NCI-H2081 (cell line): ENCODE measurements at places on chromosomes 11 and 22.
A peak's percentile ranks its signal among the peaks of the same experiment; 100 is the strongest.

DNA sequence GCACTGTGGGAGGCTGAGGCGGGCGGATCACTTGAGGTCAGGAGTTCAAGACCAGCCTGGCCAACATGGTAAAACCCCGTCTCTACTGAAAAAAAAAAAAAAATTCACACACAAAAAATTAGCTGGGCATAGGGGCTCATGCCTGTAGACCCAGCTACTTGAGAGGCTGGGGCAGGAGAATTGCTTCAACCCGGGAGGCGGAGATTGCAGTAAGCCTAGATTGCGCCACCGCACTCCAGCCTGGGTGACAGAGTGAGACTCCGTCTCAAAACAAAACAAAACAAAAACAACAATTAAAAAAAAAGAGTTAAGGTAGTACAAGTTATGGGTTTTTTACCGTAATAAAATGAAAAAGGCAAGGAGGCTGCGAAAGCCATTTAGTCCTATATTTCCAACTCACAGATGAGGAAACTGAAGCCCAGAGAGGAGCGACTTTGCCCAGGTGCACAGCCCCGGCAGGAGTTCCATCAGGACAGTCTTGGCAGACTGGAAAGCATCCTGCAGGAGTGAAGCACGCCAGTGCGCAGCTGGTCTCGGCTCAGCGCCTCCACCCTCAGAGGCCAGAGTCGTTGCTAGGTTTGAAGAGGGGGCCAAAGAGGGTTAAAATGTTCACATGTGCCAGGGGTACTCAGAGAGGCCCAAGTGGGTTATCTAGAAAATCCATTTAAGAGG lies 3.8 kb upstream of the FADS3 start:
- no peak for DNase-seq

DNA sequence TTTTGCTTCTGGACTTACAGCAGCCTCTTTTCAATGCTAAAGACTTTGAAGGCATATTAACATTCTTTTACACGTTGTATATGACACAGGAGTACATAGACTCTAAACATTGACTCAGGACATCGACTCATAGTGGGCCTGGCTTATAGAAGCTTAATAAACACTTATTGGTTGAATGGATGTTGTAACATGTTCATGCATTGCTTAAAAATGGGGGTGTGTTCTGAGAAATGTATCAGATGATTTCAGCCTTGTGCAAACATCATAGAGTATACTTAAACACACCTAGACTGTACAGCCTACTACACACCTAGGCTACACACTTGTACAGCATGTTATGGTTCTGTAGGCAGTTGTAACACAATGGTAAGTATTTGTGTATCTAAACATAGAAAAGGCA lies 17.9 kb downstream of the TTC17 start:
- DNase-seq = no peak

- peak; percentile 65 for DNase-seq
These were observed 46.2 kb downstream of the BLID start for GRCh38 chr11:122069707-122070360.

DNA sequence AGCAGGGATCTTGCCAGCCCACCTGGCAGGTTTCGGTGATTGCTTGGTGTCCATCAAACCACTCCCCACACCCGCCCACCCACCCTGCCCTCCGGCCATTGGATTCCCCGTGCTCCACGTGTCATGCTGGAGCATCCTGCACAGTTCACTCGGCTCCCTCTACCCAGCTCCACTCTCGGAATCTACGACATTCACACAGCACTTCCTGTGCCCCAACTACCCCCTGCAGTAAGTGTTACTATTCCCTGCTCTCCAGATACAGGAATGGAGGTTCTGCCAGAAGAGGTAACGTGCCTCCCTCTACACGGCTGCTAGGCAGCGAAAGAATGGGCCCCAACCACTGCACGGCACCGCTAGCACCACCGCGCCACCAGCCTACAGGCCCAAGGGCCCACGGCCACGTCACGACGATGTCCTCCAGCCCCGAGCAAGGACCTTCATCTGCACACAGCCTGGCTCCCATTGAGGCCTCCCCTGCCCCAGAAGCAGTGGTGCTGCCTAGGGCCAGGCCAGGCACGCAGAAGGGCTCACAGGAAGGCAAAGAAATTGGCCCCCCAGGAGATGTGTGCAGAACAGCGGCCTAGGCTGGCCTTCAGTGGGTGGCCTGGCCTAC lies 27.6 kb downstream of the WNT7B start:
- DNase-seq = no peak

GRCh38 chr22:24697172-24697571 lies 77.3 kb downstream of the PIWIL3 start:
- no peak for DNase-seq

GRCh38 chr11:69908511-69909220 lies 89.5 kb upstream of the FGF3 start:
- no peak for DNase-seq

GRCh38 chr11:133695387-133695786 lies 149.9 kb downstream of the SPATA19 start:
- no peak for DNase-seq

DNA sequence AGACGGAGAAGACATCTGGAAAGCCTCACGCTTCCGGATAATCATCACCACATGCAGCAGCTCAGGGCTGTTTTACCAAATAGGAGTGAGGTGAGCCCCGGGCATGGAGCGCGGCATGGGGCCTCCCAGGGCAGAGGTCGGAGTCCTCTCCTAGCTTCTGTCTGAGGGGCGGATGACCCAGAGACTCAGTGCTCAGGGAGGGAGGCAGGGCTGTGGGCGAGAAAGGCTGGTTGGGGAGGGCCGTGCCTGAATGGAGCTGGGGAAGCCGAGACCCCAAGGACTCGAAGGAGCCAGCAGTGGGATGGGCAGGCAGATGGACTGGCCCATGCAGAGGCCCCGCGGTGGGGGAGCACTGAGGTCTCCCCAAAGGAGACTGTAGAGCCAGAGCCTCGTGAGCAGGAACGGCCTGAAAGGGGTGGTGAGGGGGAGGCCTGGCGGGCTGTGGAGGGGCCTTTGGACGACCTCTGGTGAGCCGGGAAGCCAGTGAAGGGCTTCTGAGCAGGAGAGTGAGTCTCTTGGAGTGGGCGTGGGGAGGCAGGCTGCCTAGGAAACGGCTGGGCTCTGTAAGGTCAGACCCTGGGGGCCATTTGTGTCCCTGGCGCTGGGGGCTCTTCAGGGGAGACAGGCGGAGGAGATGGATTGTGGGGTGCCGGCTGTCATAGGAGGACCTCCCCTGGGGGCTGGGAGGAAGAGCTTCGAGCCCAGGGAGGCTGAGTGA lies 24.7 kb upstream of the PANX2 start:
- no peak for DNase-seq

DNA sequence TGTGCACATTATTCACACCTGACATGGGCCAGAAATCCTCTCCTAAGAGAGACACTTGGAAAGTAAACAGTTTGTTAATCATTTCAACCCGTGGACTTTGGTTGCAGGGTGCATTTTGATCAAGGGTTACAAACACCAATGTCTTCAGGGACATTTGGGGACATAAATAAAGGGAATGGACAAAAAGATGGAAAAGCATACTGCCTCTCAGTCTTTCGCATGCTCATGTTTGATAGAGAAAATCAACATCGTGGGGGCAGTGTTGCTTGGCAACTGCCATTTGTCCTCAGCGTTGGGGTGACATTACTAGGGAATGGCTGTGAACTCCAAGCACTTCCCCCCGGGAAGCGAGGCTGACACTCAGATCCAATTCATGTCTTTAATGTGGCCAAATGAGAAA lies 114.7 kb upstream of the OR4B1 start:
- no peak for DNase-seq

DNA sequence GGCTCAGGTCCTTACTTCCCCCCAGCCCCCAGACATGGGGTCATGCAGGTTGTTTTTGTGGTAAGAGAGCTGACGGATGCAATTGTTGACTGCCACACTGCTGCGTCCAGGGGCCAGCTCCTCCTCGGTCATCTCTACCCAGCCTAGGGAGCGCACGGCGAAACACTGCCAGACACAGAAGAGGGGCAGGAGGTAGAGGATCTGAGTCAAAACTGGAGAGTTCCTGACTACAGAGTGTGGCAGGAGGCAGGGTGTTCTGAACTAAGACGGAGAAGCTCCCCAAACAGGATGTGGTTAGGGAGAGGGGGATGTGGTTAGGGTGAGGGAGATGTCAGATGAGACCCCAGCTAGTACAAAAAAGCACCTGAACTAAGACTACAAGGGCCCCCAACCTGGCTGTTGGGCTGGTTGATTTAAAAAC lies 12.3 kb downstream of the SMPD1 start:
- DNase-seq = no peak

- DNase-seq = peak; percentile 93
These were observed at the start of gene EXPH5 for GRCh38 chr11:108593214-108593922. Gene EXPH5 (minus strand): TSS chr11:108593768. CDS start chr11:108593536, 232 bp downstream.

- peak; percentile 12 for DNase-seq
These were observed 1.2 kb downstream of the PHLDB1 start for GRCh38 chr11:118608360-118609227.

DNA sequence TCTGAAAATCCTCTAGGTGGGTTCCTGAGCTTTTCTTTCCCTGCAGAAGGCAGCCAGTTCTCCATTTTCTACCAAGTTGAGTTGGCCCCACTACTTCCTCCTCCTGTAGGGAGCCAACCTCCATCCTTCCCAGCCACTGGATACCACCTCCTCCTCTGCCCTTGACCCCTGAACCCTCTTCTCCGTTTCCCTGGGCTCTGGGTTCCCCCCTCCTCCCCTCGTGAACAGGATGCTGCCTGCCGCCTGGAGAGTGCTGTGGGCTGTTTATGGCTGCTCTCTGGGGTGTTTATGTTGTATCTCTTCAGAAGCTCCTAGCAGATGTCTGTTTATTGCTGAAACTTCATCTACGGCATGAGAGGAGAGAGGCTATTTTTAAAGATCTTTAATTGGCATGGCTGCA lies 8.6 kb downstream of the MICAL2 start:
- DNase-seq = no peak

GRCh38 chr11:72085621-72086351 lies 5.1 kb downstream of the LRRC51 start:
- DNase-seq = peak; percentile 65

GRCh38 chr22:44547371-44547770 lies 49.3 kb upstream of the RTL6 start:
- DNase-seq = no peak

- DNase-seq = no peak
These were observed 36.8 kb upstream of the ADORA2A start for GRCh38 chr22:24390576-24390975.

DNA sequence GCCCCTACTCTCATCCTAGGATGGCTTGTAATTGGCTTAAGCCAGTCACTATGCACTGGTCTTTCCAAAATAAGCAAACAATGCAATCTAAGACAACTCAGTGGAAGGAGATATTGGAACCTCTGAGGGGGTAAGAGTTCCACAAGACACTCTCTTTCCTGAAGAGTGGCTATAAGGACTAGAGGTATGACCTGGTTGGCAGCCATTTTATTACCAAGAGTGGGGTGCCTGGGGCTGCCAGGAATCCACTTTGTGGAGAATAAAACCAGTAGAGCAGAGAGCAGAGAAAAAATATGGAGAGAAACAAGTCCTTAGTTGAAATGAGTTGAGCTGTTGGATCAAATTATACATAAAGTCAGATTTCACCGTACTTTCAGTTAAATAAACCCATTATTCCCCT lies 38.8 kb upstream of the CAPRIN1 start:
- DNase-seq = no peak

- DNase-seq = no peak
These were observed 6.9 kb downstream of the RAB3IL1 start for GRCh38 chr11:61910187-61911127.
